ENCODE measurements at places on chromosomes 3 and 15.
A peak's percentile ranks its signal among the peaks of the same experiment; 100 is the strongest.

DNA sequence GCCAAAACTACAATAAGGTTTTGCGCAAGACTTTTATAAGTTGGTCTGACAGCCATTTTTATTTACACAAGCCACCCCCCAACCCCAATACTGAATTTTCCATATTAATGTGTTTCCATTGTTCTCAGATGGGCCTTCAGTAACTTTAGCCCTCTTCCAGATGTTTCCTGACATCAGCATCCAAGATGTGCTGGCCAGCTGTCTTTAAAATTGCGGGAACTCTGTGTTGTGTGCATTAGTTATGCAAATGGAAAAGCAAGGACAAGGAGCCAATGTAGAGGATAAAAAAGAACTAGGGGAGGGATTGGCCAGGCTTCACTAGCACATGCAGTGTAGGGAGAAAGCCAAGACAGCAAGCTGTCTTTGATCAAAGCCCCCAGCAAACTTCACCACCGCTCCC is 45.4 kb downstream of the COMMD2 start:
- no peak for DNase-seq

DNA sequence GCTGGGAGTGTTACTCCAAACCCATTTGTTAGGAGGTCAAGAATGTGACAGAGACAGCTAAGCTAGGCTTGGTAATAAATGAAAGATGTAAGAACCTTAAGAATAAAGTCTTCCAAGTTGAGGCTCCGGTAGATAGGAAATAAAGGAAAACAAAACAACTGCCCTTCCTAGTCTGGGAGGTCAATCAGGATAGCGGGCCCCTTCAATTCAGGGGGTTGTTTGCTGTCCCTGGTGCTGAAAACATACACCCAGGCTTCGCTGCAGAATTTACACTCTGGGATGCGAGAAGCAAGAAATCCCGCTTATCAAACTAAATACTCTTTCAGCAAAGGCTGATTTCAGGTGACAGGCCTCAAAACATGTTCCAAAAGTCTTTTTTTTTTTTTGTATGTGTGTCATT is 393.4 kb downstream of the NTRK3 start:
- no peak for DNase-seq

DNA sequence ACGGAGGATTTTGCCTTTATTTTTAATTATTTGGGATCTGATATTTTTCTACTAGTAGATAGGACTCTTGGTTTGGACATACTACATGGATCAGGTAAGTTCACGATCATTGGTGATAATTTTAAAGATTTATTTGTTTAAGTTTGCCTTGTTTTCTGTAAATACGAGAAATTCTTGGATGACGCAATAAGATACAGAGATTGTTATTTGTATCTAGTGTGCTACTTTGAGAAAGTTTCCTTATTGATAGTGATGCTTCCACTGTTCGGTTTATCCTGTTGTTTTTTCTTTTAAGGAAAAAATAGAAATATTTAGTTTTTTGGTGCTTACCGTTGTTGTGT is 577 bp downstream of the CHD2 start:
- no peak for DNase-seq

DNA sequence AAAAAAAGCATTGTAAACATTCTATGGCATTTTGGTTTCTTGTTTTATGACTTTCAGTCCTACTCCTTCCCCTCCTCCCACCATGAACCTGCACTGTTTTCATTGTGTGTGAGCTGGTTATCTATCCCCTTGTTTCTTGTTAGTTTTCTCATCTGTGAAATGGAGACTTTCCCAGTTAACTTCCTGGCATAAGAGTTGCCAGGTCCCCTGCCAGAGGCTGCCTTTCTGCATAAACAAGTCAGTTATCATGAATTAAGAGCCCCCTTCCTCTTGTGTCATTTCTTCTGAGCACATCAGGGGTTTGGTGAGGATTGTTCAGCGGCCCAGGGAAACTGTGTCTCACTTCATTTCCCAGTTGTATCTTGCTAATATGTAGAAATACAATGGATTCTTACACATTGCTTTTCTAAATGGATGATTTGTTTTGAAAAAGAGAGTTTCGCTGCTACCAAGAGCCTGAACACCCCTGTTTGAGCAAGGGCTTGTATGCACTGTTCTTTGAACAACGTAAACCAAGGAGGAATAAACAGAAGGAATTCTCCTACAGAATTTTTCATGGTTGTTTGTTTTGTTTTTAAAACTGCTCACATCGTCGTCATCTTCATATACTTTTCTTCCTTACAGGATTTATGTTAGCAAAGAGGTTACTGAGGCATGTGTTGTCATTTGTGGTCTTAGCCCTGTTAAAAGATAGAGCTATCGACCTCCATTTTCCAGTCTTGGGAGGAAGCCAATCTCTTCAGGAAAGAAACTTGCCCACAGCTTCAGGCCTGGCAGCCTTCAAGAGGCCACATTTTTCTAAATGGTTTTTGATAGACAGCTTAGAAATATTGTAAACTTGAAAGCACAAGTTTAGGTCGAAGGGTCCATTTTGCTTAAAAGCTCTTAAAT is 144.6 kb upstream of the IL12A start:
- no peak for DNase-seq

- no peak for DNase-seq
Measured at GRCh38 chr3:162337630-162338029, 841.0 kb downstream of the OTOL1 start.

- no peak for DNase-seq
Measured at GRCh38 chr15:85960381-85960780, 119.3 kb upstream of the AGBL1 start.

DNA sequence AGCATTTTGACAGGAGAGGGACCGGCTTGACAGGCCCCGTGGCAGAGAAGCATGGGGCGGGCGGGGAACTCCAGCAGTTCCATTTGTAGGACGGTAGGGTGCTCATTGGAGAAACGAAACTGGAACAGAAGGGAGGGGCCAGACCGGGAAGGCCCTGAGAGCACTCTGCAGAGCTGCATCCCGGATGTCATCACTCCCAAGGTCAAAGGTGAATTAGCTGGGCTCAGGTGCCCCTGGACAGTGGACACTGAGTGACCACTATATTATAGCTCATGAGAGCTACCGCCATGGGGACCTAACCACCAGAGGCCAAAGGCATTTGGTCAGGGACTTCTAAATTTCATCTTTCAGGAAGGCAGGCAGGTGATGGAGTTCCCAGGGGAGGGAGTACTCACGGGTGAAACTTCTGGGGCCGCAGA is 7.3 kb downstream of the CSRNP1 start:
- DNase-seq, result no peak

DNA sequence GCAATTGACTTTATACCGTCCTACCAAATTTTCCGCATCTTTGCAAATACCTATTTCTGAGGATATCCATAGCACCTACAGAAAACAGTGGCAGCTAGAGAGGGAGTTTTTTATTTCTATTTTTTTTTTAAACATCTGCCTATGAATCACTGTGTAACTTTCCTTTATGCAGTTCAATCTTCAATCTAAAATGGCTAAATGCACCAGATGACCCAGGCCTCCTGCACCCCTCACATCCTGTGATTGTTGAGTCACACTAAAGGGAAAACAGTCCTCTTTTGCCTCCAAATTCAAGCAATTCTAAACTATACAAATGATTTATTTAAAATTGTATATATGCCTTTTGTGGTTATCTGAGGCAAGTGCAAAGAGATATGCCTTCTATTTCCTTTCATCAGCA is 20.1 kb upstream of the BCL6 start:
- DNase-seq, result no peak

DNA sequence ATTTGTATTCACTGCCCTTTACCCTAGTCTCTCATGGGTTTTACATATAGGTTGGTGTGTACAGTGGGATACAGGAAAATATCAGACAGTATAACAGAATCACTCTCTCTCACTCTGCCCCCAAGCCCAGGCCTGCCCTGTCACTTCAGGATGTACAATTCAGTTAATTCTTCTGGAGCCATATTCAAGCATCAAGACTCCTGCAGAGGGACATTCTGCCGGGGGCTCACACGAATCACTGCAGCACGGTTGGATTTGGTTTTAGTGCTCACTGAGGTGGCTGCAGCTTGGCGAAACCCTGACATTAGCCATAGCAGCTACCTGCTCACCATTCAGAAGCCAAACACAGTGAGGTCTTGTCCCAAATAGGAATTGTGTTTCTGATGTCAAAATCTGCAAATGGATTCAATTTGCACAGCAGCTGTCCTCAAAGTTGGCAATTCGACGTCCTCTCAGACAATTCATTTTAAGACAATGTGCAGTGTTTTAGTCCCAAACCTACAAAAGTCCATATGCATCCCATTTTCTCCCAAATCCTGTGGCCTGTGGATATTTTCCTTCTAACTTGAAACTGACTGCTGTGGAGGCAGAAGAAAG is 82.9 kb downstream of the CHSY1 start:
- DNase-seq, result no peak

GRCh38 chr3:99747915-99748314 is 69.7 kb upstream of the CMSS1 start:
- DNase-seq, result no peak

DNA sequence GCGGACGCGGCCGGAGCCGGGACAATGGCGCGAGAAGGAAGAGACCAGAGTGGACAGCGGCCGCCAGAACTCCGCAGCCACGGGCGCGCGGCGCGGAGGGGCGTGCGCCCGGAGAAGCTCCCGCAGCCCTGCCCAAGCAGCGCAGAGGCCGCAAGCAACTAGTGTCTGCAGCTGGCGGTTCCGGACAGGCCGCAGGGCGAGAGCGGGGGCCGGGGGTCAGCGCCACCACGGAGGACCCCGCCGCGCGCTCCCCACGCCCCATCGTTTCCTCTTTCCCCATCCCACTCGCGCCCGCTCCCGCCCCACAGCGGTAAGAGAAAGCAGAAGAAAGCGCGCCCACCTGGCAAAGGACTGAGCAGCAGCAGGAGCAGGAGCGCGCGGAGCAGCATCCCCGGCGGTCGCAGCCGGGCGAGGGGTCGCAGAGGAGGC is 440 bp downstream of the PRTG start:
- DNase-seq, result no peak

GRCh38 chr15:59688423-59688781 is 718 bp downstream of the BNIP2 start:
- no peak for DNase-seq

- no peak for DNase-seq
Measured at GRCh38 chr3:170517242-170517945, 68.5 kb downstream of the SLC7A14 start.

DNA sequence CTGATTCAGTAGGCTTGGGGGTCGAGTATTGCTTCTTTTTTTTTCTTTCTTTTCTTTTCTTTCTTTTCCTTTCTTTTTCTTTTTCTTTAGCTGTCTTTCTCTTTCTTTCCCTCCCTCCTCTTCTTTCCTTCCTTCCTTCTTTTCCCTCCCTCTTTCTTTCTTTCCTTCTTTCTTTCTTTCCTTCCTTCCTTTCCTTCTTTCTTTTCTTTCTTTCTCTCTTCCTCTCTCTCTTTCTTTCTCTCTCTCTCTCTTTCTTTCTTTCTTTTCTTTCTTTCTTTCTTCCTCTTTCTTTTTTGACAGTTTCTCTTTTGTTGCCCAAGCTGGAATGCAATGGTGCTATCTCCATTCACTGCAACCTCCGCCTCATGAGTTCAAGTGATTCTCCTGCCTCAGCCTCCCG is 36.0 kb downstream of the TM4SF4 start:
- no peak for DNase-seq

DNA sequence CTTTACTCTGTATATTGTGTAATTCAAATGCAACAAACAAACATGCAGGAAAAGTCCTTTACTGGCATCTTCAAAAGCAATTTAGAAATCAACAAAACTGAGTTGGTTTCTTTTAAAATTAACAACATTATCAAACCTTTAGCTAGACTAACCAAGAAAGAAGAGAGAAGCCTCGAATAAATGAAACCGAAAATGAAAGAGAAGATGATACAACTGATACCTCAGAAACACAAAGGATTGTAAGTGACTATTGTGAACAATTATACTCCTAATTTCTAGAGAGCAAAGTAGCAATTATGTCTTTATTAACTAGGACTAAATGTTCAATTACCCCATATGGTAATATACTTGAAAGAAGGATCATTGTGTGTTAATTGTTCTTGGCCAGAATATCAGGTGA is 49.2 kb upstream of the P3H2 start:
- no peak for DNase-seq

DNA sequence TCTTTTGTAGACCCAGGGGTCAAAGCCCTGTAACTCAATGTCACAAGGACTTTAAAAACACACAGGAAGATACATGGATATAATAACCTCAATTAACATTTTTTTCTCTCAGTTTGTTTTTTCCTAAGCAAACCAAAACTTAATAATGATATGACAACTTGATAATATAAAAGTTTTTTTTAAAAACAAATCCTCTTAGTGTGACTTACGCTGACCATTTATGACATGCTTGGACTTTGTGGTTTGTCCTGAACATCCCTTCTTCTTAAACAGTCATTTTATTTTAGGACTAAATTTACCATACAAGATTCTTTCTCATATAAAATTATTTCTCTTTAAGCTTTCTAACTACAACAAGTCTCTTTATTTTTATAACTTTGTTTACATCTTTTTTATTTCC is 25.4 kb upstream of the FAM3D start:
- no peak for DNase-seq

DNA sequence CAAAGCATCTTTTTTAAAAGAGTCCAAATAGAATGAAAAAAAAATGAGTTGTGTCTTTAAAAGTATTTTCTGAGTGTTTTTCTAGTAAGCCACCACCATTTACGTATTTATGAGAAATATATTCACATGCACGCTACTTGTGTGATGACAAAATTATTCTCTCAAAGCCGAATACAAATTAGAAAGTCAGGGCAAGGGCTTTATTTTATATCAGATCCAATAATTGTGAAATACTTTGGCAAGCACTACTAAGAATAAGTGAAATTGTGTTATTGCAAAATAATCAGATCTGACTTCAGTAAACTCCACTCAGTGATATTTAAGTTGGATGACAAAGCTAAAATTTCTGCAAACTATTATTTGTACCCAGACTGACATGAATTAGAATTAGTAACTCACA is 589.3 kb upstream of the KCNMB2 start:
- no peak for DNase-seq

GRCh38 chr3:13141991-13142412 is 68.8 kb upstream of the IQSEC1 start:
- no peak for DNase-seq

- no peak for DNase-seq
Measured at GRCh38 chr3:42205800-42206514, 60.0 kb downstream of the CCK start.

DNA sequence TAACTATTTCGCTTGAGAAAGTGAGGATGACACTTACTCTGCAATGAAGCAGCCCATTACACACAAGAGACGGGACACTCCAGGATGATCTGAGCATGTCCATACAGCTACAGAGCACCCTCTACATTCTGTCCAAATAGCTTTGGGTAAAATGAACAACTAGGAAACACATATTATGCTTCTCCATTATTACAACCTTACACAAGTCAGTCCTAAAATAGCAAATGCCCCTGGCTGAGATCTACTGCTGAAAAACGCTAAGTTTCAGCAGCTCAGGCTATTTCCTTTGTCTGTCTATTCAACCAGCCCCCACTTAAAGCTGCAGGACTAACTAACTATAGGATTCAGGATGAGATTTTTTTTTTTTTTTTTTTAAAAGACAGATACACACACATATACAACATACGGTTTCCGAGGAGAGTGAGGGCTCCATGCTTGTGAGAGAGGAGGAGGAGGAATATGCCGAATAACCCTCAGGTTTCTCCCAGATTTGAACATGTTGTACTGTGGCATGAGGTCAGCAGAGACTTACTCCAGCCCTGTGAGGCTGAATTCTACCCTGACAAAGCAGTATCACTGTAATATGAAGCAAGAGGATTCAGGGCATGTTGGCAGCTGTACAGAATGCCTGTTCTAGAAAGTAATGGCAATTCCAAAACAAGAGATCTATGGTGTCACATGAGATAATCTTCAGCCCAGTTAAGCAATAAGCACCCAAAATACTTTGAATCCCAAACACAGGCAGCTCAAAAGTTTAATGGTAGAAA is 117.3 kb upstream of the PLXND1 start:
- peak; percentile 72 for DNase-seq

- DNase-seq, result no peak
Measured at GRCh38 chr15:77495838-77496596, 75.3 kb downstream of the HMG20A start.

All from ascending aorta (tissue), 2 donors.